NCI-H1105 treated with DMSO at 0.1 percent for 48 hours (cell line): ENCODE measurements at places on chromosomes 4 and X.

DNA sequence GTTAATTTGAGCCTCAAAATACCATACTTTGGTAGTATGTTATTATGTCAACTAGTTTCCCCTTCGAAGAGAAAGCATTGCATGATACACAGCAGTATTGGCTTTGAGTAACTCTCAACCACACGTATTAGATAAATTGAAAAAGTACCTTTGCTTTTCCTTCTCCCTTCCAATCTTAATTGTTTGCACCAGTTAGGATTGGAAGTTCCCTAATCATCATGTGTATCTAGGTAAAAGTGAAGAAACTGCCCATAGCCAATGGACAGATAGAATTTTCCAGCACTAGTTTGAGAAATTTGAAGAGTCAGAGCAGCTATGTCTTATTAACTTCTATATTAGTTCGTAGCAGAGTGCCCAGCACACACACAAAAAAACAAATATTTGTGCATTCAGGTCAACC is 241.3 kb downstream of the COX7B2 start:
- no peak for DNase-seq

DNA sequence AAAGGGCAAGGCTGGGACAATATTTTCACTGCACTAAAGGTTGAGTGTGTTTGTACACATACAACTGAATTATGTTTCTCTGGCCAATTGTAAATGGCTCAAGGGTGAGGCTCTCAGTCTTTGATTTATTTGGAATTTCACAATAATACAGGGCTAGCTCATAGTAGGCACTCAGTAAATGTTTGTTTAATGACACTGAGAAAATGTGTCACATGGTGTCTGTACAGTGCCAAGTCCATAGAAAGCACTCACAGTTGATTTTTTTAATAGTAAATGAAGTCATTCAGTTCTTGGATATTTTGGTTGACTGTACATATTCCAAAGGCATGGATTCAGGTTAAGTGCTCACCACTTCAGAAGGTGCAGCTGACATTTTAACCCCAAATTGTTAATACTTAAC is 176.4 kb downstream of the IL1RAPL2 start:
- DNase-seq, result peak; percentile 14

DNA sequence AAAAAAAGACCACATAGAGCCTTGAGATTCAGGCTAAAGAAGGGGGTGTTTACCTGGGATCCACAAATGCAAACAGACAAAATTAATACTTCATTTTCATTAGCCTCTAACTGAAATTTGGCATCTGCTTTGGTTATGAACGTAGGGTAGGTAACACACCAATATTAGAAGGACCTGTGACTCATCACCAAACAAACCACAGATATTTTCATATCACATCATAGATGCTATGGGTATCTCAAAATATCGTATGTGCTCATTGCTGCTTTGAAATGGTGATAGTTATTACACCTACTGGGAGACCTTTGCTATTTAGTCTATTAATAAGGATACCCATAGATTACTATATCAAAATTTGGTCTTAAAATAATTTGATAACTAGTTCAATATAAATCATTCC is 180.6 kb upstream of the MAP3K15 start:
- no peak for DNase-seq

- DNase-seq, result no peak
Observed at GRCh38 chrX:12843061-12843667, 23.7 kb upstream of the TLR7 start.

- peak; percentile 36 for DNase-seq
Observed at GRCh38 chr4:82785611-82786400, 12.8 kb downstream of the SCD5 start.

DNA sequence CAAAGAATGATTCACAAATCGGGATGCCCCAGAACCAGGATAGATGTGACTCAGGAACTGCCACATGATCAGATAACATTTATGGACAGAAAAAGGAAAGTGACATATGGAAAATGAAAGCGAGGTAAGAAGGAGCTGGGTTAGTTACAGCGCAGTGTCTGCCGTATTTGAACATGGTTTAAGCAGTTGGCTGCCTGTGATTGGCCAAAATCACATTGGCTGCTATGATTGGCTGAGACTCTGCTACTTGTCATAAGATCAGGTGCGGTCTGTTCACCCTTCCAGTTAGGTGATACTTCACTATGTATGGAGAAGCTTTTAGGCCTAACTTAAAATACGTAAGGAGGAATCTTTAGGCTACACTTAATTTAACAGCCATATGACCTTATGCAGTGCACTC is 322.7 kb upstream of the HAND2 start:
- no peak for DNase-seq

GRCh38 chr4:150584111-150584915 is 2.4 kb downstream of the MAB21L2 start:
- no peak for DNase-seq

DNA sequence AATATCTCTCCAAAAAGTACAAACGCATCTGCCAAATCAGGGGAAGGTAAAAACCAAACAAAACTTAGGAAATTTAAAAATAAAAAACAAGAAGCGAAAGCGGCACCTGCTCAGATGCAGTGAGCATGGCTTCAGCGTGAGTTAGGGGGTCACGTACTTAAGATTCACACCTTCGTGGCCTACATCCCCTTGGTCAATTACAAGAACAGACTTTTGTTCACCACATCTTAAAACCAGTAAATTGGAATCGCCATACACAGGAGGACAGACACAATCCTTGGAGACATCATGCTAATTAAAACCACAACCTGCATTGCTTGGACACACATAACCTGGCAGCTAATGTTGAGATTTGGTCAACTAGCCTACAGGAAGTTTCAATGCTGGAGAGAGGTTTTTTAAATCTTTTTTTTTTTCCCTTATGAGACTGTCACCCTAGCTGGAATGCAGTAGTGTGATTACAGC is 12.5 kb upstream of the SEL1L3 start:
- no peak for DNase-seq

- DNase-seq, result no peak
Observed at GRCh38 chr4:42284030-42284429, 113.3 kb upstream of the SHISA3 start.

- DNase-seq, result no peak
Observed at GRCh38 chr4:3638080-3638795, 106.0 kb upstream of the LRPAP1 start.

DNA sequence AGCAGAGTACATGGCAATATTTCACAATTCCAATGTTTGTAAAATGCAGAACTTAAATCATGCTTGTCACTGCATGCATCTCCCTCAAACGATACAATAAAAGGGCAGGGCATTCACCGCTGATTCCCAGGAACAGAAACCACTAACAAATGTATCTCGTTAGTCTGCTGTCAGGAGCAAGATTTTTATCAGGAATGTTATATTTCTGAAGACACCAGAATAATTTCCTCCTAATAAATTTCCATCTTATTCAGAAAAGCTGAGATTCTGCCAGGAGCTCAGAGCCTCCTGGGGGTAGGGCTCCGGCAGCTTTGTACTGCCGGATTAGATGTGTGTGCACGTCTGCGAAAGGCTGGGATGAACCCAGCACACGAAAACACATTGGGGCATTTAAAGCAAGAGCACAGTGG is 54.0 kb upstream of the LDB2 start:
- no peak for DNase-seq

GRCh38 chr4:158170691-158171561 is 1.9 kb downstream of the GASK1B start:
- peak; percentile 36 for DNase-seq

DNA sequence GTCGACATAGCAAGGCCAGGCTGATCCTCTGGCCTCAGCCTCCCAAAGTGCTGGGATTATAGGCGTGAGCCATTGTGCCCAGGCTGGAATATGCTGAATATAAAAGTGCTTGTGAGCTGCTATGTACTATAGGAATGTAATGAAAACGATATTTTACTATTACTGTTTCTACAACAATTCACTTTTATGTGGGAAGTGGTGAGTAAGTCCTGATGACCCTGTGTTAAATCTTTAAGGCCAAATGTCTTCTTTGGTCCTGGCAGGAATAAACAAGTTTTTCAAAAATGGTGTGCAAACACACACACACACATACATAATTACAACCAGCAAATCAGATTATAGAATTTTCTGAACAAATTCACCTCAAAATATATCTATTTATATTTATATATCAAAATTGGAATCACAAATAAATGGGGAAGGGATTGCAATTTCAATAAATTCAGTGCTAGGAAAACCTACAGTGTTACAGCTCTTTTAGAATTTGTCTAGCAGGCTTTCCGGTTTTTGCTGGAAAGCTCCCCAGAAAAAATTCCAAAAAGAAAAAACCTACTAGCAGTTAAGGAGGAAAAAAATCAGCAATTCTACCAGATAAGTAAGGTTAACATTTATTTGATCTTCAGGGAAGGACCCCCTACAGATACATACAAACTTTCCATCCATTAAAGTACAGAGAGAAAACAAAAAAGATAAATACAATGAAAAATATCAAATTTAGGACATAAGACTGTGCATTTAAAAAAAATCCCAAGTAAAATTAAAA is 17.9 kb downstream of the SMIM14 start:
- no peak for DNase-seq
